ENCODE measurements at places on chromosomes 3 and 15. TPM values are rescaled to one million over a fixed set of nuclear protein-coding genes. Genes with fewer than 3 reads are reported as not detected.

Gene GAP43
- polyA plus RNA-seq = 0.36 TPM

Gene RTP3
- 0.06 TPM for polyA plus RNA-seq

Gene UNC13C
- 8.4 TPM for polyA plus RNA-seq

Gene MAGI1
- polyA plus RNA-seq = 27.7 TPM

DNA sequence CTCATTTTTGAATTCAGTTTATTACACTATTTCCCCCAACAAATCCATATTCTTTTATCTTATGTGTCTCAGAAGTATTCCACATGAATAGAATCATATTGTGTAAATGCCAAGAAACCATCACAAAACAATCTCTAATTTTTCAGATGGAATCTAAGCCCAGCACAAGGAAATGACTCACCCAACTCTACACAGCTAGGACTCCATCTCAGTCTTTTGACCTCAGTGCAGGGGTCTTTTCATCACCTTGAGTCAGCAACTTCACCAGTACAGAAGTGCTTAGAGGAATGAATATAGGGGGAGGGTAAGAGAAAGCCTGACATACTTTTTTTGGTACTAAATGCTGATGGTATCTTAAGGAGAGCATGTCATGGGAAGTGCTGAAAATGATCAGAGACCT lies 169.3 kb upstream of the LRRN1 start:
- no peak for DNase-seq

GRCh38 chr3:142237891-142238290 lies 12.5 kb upstream of the GK5 start:
- DNase-seq = no peak

- no peak for DNase-seq
These were observed 16.9 kb downstream of the ACKR2 start for GRCh38 chr3:42826141-42826540.

- DNase-seq = no peak
These were observed 94.7 kb downstream of the PLXNA1 start for GRCh38 chr3:127077505-127078064.

- DNase-seq = no peak
These were observed 1268.9 kb downstream of the OTOL1 start for GRCh38 chr3:162765524-162765923.

All from renal pelvis (tissue), 12 donors.